Stimulated activated CD4-positive, alpha-beta T cell treated with anti-CD3 and anti-CD28 coated beads, Interleukin-2, amount 100 ng/mL, for 24 hours (primary cell): ENCODE measurements at places on chromosomes 13 and 19.

GRCh38 chr13:46600943-46601311, 48.0 kb downstream of the LRCH1 start:
- DNase-seq, result no peak

GRCh38 chr13:70424928-70425327, 316.7 kb upstream of the KLHL1 start:
- DNase-seq, result no peak

GRCh38 chr19:43265664-43266025, 3.7 kb downstream of the PSG9 start:
- DNase-seq, result no peak

- no peak for DNase-seq
Measured at GRCh38 chr19:39873385-39873784, 27.2 kb upstream of the FBL start.

DNA sequence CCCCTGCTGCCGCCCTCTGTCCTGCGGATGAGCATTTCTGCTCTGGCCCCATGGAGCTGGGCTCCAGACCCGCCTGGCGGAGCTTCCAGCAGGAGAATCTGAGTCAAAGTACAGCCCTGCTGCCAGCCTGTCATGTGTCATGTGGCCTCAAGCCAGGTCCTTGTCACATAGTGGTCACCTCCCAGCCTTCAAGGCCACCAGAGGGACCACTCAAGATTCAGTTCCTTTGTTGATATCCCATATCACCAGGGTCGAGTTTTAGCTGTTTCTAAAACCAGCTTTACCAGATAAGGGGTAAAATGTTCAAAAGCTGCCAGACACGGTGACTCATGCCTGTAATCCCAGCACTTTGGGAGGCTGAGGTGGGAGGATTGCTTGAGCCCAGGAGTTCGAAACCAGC, 13.4 kb downstream of the THOP1 start:
- no peak for DNase-seq

DNA sequence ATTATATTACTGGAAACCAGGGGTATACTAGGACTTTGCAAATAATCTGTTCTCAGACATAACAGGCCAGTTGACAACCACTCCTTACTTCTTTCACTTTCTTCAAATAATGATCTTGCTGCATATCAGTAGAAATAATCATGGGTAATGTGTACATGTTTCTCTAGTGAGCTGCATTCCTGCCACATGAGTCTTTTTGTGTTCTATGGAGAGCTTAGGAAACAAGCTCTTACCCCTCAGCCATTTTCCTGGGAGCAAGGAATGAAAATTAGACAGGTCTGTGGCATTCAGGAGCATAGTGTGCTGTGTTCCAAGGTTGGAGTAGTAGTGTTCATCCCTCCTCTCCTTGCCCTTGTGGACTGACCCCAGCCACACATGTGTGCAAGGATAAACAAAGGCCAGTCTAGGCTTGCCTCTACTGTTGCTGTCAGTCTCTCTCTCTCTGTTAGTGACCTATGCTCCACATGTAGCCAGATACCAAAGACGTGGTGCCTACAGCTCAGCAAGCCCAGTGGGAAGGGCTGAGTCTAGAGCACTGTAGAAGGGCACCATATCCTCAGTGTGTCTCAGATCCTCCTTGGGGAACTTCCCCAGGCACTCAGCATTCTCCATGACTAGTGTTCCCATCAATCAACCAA, 11.5 kb upstream of the OXGR1 start:
- DNase-seq, result no peak

DNA sequence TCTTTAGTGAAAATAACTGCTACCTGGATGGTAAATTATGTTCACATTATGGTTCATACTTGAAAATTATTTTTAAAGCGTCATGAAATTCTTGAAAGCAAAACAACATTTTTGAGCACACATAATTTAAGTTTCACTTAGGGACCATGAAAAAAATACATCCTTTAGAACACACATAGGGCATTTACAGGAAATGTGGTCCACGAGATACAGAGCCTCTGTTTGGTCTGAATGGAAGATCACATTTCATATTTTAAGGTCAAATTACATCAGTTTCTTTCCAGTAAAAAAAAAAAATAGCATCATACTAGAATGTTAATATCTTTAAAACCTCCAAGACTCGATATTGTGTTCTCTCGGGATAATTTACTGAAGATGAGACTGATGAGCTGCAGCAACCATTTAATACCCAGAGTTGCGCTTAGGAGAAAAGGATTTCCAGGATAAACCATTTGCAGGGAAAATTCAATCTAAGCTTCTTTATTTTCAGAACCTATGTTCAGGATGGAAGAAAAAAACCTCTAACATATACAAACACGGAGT, 720.7 kb downstream of the DIAPH3 start:
- no peak for DNase-seq

DNA sequence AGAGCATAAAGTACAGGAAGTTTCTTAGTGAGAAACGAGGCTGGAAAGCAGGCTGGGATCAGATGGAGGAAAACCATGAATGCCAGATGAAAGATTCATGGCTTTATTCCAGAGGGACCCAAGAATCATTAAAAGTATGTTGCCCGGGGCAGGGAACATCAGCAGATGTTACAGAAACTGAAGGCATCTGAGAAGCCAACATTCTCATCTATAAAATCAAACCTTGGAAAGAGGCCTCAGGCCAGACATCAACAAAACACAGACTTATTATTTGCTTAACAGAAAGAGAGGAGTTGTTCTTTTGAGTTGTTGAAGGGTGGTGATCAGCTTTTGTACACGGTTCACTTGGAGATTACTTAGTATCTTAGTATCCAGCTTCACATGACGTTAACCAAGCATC, 543.6 kb downstream of the RFC3 start:
- no peak for DNase-seq

DNA sequence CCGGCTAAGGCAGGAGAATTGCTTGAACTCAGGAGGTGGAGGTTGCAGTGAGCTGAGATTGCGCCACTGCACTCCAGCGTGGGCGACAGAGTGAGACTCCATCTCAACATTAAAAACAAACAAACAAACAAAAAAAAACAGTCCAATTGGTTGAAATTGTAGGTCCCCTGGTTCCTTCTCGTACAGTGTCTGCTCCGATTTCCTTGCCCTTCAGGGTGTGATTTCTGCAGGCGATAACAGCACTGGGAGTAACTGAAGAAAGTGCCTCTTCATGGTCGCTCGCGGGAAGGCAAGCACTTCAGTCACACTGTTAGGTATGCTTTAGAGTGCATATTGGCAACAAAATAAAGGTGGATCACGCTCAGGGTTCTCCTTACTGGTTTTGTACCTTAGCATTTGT, 39.7 kb downstream of the TPT1 start:
- no peak for DNase-seq

DNA sequence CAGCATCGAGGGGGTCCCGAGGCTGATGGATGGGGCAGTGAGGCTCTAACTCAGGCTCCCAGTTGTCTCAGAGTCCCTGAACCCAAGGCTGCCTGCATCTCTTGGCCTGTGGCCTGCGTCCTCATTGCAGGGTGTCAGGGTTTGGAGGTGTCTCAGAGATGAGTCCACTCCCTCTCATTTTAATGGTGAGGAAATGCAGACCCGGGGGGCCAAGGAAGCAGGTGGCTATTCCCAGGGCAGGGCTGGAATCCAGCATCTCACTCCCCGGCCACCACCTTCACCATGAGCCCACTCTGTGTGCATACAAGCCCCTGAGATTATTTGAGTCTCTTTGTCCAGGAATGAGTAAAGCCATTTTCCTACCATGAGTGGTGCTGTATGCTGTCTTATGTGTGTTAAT, 21.4 kb downstream of the TEX29 start:
- DNase-seq, result no peak

DNA sequence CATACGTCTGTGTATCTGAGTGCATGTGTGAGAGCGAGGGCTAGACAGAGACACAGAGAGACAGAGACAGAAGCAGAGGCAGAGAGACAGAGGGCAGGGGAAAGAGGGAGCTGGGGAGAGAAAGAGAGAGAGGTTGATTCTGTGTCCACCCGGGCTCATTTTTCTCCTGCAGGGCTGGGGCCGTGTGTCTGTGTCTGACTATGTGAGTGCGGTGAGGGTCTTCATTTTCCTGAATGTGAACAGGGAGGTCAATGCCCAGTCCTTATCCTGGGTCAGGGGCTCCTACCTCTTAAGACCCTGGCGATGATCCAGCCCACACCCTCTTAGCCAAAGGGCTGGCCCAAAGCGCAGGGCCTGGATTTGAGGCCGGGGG, 17.7 kb downstream of the LRRC4B start:
- DNase-seq, result no peak

- DNase-seq, result no peak
Measured at GRCh38 chr13:94311893-94312292, 167.6 kb downstream of the DCT start.

- no peak for DNase-seq
Measured at GRCh38 chr19:4749870-4750590, 26.4 kb upstream of the DPP9 start.

DNA sequence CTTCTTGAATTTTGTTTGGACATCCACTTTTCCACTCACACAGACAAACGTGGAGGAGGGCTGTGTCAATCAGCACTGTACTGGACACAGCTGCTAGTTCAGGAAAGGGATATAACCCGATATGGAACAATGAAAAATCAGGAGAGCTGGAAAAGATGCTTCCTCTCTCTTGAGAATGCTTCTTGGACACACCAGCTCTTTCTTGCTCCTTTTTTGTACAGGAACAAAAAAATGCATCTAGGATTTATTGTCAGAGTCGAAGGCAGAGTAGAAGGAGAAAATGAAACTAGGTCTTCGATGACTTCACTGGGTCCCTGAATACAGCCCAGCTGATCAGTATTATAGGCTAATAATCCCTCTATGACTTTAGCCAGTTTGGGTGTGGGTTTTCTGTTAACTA, 62.2 kb downstream of the PEG3 start:
- no peak for DNase-seq

DNA sequence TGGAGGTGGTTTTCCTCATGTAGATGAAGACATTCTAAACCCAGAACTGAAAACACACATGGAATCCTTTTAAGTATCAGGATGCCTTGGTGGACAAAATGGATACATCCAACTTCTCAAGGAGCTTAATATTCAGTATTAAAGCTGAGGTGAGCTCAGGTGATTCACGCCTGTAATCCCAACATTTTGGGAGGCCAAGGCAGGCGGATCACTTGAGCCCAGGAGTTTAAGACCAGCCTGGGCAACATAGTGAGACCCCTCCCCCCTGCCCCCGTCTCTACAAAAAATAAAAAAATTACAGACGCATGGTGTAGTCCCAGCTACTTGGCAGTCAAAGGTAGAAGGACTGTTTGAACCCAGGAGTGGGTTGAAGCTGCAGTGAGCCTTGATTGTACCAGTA, 28.8 kb downstream of the DPRX start:
- DNase-seq, result no peak

DNA sequence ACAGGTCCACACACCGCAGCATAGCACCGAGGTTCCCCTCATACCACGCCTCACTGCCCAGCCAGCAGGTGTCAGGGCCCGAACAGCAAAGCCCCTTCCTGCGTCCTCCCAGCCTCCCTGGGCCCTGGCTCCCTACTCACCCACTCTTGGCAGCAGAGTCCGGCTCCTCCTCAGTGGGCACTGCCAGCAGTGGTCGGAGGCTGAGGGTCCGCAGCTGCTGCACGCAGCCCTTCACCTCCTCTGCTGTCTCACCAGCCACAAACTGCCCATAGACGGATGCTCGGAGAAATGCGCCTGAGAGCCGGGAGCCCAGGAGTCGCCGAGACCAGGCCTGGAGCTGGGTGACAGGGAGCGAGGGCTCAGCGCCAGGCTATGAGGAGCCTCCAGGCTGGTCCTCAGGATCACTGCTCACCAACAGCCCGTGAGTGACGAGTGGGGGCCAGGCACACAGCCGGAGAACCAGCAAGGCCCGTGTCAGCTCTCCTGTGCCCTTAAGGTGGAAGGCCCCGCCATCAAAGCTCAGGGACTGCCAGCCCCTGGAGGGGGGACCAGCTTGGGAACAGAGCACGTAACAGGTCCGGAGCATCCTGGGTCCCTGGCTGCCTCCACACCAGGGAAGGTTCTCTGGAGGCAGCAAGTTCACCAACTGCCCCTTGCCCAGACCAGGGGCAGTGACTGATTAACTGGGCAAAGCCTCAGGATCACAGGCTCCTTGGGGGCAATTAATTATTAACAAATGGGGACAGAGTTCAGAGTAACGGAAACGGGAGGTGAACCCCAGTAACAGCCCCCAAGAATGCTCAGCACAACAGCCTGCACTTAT, at the start of gene PRODH2:
PRODH2 (minus strand) TSS at position 626 of the 823 bp plus-strand sequence; CDS start at position 586, 40 bp downstream.
- DNase-seq, result no peak

DNA sequence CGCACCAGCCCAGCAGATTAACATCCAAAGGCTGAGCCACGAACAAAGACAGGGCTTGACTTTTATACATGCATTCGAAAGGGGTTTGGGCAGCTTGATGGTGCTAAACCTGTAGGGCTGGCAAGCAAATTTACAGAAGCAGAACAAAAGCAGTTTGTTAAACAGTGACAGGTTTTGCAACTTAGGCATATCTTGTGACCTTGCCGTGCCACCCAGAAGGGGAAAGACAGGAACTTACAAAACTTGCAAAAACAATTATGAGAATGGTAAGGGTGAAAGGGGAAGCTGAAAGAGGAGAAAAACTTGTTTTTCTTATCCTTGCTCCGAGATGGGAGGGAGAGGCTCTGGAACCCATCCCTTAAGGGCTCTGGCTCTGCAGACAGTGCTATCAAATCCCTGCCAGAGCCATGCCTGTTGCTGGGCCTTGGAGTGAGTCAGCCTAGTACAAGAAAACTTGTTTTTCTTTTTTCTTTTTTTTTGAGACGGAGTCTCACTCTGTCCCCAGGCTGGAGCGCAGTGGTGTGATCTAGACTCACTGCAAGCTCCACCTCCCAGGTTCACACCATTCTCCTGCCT, 1325.2 kb upstream of the PRR20A start:
- DNase-seq, result no peak

DNA sequence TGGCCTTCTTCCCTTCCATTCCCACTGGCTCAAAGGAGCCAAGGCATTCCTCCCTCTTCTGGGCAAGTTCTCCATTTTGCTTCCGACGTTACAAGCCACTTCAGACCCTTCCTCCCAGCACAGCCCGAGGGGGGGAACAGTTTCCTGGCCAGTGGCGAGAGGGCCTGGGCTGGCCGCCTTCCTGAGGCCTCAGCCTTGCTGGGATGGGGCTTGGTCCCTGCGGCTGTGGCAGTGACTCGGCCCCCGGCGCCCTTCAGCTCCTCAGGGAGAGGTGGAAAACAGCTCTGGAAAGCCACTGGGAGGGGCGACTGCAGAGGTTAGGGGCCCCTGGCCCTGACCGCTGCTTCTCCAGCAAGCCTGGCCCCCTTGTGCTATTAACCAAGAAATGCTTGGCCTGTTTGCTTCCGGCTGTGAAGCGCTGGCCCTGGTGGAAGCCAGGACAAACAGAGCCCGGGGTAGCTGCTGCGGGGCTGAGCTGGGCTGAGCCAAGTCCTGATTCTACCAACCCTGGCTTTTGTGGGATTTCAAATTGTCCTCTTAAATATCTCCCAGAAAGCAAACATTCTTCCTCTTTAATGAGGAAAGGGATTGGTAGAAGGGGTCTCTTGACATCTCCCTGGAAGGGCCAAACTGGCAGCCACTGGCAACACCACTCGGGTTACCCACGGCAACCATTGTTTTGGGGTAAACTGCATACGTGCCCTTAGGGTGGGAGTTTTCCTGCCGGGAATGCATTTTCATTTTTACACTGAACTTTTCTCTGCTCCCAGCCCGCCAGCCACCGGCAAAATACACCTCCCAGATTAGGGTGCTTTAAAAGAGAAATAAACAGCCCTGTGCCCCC, 38.7 kb downstream of the C13orf46 start:
- DNase-seq, result no peak

GRCh38 chr13:68597641-68598040, 1367.5 kb upstream of the PCDH9 start:
- DNase-seq, result no peak

GRCh38 chr13:40152145-40152544, 496.7 kb downstream of the COG6 start:
- no peak for DNase-seq

- DNase-seq, result no peak
Measured at GRCh38 chr13:111577208-111577828, 256.9 kb downstream of the TEX29 start.
